ENCODE measurements at places on chromosomes 12 and 14.

DNA sequence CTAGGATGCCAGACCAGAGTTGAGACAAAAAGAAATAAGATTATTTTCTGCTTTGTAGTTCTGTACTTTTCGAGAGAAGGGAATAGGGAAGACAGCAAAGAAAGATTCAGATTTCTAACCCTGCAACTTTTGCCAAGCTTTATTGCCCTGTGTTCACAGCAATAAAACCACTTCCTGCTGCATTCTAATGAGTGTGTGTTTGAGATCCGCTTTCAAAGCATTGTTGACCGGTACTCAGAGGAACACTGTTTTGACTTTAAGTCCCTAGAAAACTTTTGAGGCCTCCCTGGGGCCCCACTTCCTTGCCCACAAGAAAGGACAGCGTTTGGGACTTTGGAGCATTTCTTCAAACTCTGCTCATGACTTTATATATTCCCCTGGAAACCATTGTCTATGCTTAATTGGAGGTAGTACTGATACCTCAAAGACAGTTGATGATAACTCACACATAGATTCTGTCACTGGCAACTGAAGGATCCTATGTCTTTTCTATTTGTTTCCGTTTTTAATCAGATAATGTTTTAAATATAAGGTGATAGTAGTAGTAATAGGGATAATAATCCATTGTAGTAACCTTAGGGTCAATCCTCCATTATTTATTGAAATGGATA, 1.3 kb downstream of the RNASE6 start:
- DNase-seq = no peak

DNA sequence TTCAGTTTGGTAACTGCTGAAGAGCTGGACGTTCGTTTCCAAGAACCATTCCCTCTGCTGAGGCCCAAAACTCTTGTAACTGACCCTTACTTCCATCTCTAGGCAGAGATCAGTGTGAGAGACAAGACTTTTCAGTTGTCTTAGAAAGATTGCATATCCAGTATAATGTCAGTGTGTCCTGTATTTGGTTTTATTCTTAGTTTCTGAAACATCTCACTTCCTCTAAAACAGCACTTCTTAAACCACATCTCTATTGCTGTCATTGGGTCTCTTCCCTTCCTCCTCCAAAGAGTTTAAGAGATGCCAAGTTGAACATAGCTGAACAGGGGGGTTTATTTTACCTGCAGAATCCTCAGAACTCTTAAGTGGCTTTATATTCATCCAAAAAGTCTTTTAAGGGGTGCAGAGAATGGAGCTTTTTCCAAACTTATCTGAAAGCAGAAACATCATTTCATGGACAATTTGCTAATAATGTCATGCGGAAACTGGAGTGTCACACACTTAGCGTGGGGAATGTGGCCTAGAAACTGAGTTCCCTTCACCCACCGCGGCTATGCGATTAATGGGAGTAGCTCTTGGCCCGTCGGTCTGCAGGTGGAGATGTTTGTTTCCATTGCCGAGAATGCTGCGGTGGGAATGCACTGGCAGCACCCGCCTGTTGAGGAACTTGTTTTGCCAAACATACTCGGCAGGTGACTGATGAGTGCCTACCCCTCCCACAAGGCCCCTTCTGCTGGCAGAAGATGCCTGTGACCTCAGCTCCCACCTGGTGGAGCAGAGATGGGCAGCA, 148.2 kb downstream of the ADGRD1 start:
- DNase-seq = no peak

- peak; percentile 19 for DNase-seq
Measured at GRCh38 chr12:25529738-25530137, 23.3 kb downstream of the LMNTD1 start.

DNA sequence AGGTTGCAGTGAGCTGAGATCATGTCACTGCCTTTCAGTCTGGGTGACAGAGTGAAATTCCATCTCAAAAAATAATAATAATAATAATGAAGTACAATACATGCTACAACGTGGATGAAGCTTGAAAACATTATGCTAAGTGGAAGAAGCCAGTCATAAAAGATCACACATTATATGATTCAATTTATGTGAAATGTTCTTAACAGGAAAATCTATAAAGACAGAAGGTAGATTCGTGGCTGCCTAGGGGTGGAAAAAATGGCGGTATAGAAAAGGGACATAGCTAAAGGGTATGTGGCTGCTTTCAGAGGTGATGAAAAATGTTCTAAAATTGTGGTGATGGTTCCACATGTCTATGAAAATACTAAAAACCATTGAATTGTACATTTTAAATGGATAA, 41.0 kb upstream of the AMIGO2 start:
- DNase-seq = no peak

- DNase-seq = no peak
Measured at GRCh38 chr12:106141003-106141402, 2.2 kb upstream of the NUAK1 start.

DNA sequence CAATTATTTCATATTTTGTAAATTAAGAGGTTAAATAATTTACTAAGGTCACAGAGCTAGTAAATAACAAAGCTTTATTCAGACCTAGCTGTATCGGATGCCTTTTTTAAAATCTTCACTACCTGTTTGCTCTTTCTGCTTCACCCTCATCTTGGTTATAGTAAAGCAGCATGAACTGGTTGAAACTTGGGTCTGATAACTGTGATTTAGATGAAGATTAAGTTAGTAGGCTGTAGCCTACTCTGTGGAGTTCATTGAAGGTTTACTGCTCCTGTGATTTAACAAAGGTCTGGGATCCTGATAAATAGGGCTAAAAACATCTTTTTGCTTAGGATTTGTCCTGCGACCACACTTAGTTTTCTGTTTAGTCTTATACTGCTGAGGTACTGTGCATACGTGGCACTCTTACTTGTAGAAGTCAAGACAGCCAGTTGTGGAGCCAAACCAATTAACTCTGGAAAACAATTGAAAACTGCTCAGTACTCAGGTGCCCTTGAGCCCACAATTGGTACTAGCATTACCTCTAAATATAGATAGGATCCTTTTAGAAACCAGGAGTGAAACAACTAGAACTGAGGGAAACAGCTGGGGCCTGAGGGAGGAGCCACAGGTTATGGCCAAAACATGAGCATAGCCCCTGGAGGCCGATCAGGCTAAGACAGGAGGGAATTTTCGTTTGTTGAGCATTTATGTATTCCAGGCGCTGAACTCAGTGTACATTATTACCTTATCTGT, 2.3 kb downstream of the SPATS2 start:
- DNase-seq = peak; percentile 55

DNA sequence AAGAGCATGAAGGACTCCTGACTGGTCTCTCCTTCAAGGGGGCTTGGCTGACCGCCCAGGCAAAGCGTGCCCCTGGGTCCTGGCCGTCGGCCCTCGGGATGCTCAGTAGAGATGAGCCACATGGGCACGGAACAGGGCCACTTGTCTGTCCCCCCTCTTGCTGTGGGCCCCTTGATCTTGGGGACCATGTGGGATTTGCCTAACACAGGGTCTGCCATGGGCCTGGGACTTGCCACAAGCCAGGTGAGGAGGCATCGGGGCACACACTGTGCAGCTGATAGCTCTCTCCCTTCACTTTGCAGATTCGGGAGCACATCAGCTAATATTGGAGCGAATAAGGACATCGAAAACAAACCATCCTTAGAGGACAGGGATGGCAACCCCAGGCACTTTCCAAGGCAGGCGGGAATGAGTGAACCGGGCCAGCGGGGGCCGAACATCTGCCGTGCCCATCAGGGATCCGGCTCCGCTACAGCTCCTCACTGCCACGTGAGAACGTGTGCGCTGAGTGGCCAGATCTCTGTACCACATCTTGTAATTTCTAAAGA, 88.1 kb downstream of the PIWIL1 start:
- no peak for DNase-seq

- DNase-seq = peak; percentile 14
Measured at GRCh38 chr14:64879635-64880220, at the start of gene SPTB. Gene SPTB (minus strand): TSS chr14:64879907. CDS start chr14:64823094, 56,813 bp downstream.

DNA sequence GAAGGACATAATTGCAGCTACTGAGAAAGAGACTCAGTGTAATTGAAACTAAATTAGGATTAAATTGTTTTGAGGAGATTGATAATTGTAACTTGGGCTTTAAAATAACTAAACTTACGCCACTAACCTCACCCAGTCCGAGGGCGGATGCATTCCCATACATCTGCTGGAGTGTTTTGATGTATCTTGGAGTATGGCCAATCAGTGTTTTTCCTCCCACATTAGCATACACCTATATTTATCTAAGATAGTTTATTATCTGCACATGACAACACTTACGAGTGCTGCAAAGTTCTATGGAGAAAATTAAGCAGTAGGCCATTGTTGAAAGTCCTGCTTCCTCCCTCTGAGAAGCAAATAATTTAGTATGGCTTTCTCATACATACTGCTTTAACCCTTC, 184.7 kb upstream of the PLEKHG7 start:
- no peak for DNase-seq

Measured in adipocyte (in vitro differentiated cells).